ENCODE measurements at places on chromosomes 4 and X. TPM values are rescaled to one million over a fixed set of nuclear protein-coding genes. Genes with fewer than 3 reads are reported as not detected.

The KDR gene
- 40.6 TPM for total RNA-seq

- no peak within 1 kb of the TSS for H3K27ac ChIP-seq
- no peaks in the 10 kb centered on the region for H3K27me3 ChIP-seq
- peak within 1 kb of the TSS; percentile 2 for H3K4me3 ChIP-seq
- no peak for DNase-seq
- H3K4me1 ChIP-seq = no peaks in the 10 kb centered on the region
Measured at GRCh38 chrX:48683411-48683982, at the start of gene WAS. TSS of gene WAS (plus strand) at chrX:48683799. CDS start at chrX:48683854, 55 bp downstream.

- no peak overlapping the region for H3K27ac ChIP-seq
- H3K36me3 ChIP-seq = no peaks in the 10 kb centered on the region
- H3K27me3 ChIP-seq = no peaks in the 10 kb centered on the region
- DNase-seq = no peak
- no peaks in the 10 kb centered on the region for H3K4me1 ChIP-seq
Measured at GRCh38 chrX:100512471-100512870, 72.3 kb upstream of the TNMD start.

DNA sequence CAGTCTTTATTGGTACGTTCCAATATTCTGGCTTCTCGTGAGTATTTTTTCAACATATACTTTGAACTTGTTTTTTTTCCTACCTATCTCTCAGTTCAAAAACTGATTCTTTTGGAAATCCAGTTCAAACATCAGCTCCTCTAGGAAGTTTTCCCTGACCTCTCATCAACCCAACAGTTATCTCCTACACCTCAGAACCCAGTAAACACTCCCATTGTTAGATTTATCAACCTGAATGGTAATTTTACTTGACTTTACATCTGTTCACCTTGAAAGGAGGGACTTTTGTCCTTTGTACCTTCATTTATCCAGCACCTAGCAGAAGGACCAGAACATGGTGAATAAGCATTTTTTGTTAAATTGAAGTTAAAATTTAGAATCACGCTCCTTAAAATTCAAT is 13.6 kb downstream of the CAMK2D start:
- no peaks in the 10 kb centered on the region for H3K36me3 ChIP-seq
- no peak for DNase-seq
- H3K27ac ChIP-seq = no peak overlapping the region

Measured in breast epithelium (tissue), 4 donors.